Parietal lobe (tissue), 2 donors: ENCODE measurements at places on chromosomes 3 and 15. TPM values are rescaled to one million over a fixed set of nuclear protein-coding genes. Genes with fewer than 3 reads are reported as not detected.

The MOBP gene
- total RNA-seq = 0.63 TPM

The ADAMTS17 gene
- total RNA-seq = 8.5 TPM

The PLXND1 gene
- 24.1 TPM for total RNA-seq

The INTS14 gene
- total RNA-seq = 25.7 TPM

The MEGF11 gene
- total RNA-seq = 3.8 TPM

The HERC2 gene
- 128 TPM for total RNA-seq

The RBM15B gene
- total RNA-seq = 34.1 TPM

The SAMMSON gene
- total RNA-seq = not detected

The RTP3 gene
- not detected for total RNA-seq

The LYZL4 gene
- not detected for total RNA-seq

The ISLR2 gene
- 186 TPM for total RNA-seq

The UBE2E2 gene
- total RNA-seq = 58.5 TPM

The CSTA gene
- total RNA-seq = not detected

The NANOGP8 gene
- not detected for total RNA-seq

The TGM4 gene
- total RNA-seq = not detected

The ONECUT1 gene
- not detected for total RNA-seq

The UQCC5 gene
- 5.0 TPM for total RNA-seq

The TRH gene
- total RNA-seq = 1.6 TPM

The TADA3 gene
- total RNA-seq = 35.7 TPM

The ZNF860 gene
- total RNA-seq = 5.3 TPM

The MB21D2 gene
- total RNA-seq = 44.8 TPM

The EOMES gene
- total RNA-seq = 20.0 TPM

The ITPR1 gene
- 363 TPM for total RNA-seq

The OR5H14 gene
- not detected for total RNA-seq

The SYNM gene
- total RNA-seq = 6.3 TPM

The GP9 gene
- not detected for total RNA-seq

The TTC23 gene
- total RNA-seq = 10.0 TPM

The LRRFIP2 gene
- 109 TPM for total RNA-seq

The MUSTN1 gene
- total RNA-seq = not detected

The SNX22 gene
- 9.7 TPM for total RNA-seq

The FBXO40 gene
- not detected for total RNA-seq

The OR4F6 gene
- total RNA-seq = not detected

The XIRP1 gene
- total RNA-seq = not detected

The TRIM42 gene
- total RNA-seq = not detected

The CMTM8 gene
- 0.63 TPM for total RNA-seq

The LMOD3 gene
- not detected for total RNA-seq

The SCG5 gene
- total RNA-seq = 134 TPM

The GNAT1 gene
- total RNA-seq = not detected

The A4GNT gene
- total RNA-seq = not detected

The CHRD gene
- total RNA-seq = 12.5 TPM

The CLASP2 gene
- total RNA-seq = 1,298 TPM

The OR4F15 gene
- total RNA-seq = not detected

The TPRG1 gene
- 2.5 TPM for total RNA-seq
